Muscle of leg (tissue), 16 donors: ENCODE measurements at places on chromosomes 4 and X. TPM values are rescaled to one million over a fixed set of nuclear protein-coding genes. Genes with fewer than 3 reads are reported as not detected.

DNA sequence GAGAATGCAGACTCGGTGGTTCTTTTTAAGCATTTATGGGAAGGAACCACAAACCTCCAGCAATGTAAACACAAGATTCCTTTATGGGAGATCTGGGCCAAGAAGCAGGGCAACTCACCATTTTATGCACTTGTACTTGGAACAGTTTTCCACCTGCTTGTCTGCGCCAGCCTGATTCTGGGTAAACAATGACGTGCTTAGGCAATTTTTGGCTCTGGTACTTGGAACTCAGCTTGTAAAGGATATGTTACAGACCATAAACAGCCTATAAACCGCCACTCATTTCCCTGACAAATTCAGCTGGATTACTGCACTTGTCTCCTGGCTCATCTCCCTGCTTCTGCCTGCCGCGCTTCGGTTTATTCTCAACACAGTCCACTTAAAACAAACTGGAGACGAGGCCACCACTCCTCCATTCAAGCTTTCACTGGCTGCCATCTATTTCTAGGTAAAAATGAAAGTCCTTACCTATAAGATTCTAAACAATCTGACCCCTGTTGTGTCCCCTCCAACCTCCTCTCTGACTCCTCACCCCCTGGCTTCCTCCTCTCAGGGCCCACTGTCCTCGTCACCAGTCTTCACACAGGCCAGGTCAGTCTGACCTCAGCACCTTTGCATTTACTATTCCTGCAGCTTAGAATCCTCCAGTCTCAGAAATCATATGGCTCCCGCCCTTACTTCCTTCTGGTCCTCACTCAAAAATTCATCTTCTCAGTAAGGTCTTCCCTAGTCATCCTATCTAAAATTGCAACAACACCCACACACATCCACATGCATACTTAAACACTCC, 205.9 kb upstream of the GALNT7 start:
- DNase-seq: peak; percentile 75

The CLNK gene
- 0.32 TPM for polyA plus RNA-seq

The RPL10 gene
- polyA plus RNA-seq: 5,979 TPM

GRCh38 chr4:117466388-117466787, 381.0 kb upstream of the TRAM1L1 start:
- no peak for DNase-seq

- DNase-seq: no peak
These were observed 131.6 kb downstream of the HMX1 start for GRCh38 chr4:8739820-8740665.

- DNase-seq: peak; percentile 94
These were observed 103.6 kb downstream of the UCHL1 start for GRCh38 chr4:41360214-41360920.

DNA sequence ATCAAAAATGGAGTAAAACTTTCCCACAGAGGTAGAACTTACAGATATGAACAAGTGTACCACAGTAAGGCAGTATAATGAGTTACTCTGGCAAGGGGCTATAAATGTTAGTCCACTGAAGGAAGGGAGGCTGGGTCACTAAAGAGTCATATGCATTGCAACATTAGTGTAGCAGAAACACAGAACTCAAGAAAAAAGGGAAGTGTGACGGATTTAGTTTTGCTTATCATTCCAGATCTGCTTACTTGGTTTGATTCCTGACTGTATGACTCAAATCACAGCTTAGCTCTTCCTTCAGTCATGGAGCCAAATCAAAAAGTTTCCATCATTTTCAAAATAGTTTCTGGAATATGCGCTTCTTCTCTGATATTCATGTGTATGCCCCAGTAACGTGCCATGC, 148.7 kb downstream of the FSTL5 start:
- peak; percentile 60 for DNase-seq

The PDLIM3 gene
- polyA plus RNA-seq: 482 TPM

DNA sequence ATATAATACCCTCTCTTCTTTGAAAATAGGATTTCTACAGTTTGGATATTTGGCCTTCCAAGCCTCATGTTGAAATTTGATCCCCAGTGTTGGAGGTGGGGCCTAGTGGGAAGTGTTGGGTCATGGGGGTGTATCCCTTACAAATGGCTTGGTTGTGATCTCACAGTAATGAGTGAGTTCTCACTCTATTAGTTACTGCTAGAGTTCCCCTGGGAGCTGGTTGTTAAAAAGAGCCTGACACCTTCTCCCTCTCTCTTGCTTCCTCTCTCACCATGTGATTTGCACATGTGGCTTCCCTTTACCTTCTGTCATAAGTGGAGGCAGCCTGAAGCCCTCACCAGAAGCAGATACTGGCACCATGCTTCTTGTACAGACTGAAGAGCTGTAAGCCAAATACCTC, 73.9 kb downstream of the HDAC8 start:
- no peak for DNase-seq

- no peak for DNase-seq
These were observed 27.7 kb downstream of the GSX2 start for GRCh38 chr4:54127660-54128059.

DNA sequence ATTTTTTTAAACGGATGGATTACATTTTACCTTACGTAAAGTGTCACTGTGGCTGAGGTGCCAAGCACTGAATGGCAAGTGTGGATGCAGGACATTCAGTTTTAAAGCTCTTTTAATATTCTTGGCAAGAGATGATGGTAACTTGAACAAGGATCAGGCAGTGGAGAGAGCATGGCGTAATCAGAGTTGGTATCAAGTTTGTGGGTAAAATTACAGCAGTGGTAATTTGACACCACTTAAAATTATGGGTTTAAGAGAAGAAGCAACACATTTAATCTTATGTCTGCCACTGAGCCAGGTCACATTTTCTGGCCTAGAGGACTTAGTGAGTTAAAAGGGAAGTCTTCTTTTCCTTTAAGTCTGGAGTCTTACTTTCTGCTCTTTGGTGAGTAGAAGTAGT, 100.5 kb downstream of the NAA11 start:
- DNase-seq: peak; percentile 10

GRCh38 chr4:184765473-184766340, 31.8 kb upstream of the CENPU start:
- DNase-seq: no peak

The PGRMC1 gene
- polyA plus RNA-seq: 97.5 TPM

GRCh38 chr4:137866671-137867070, 334.4 kb upstream of the PCDH18 start:
- DNase-seq: no peak

- no peak for DNase-seq
These were observed 15.6 kb upstream of the MAD2L1 start for GRCh38 chr4:120082251-120082650.

- no peak for DNase-seq
These were observed 210.9 kb downstream of the KLHL4 start for GRCh38 chrX:87728459-87728858.

GRCh38 chrX:71870208-71871098, 40.2 kb upstream of the NHSL2 start:
- no peak for DNase-seq
